ENCODE measurements at places on chromosomes 6 and 20.

- no peak for DNase-seq
Measured at GRCh38 chr6:75498862-75499261, 5.3 kb upstream of the FILIP1 start.

DNA sequence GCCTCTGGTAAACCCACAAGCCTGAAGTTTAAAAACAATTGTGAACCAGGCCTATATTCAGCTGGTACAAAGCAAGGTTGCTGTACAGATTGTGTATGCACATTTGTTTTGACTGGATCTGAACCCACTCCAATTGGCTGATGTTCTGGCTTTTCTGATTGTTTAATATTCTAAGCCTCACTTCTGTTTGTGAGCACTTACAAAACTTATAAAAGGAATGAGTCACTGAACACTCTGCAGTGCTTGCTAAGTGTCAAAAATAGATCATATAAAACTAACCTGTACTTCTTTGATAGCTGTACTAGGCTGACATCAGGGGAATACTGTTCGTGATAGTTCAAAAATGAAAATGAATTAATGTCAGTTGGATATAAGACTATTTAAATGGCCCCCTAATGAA, 12.1 kb downstream of the COL21A1 start:
- no peak for DNase-seq

GRCh38 chr6:16430391-16431089, 192.2 kb downstream of the GMPR start:
- no peak for DNase-seq

DNA sequence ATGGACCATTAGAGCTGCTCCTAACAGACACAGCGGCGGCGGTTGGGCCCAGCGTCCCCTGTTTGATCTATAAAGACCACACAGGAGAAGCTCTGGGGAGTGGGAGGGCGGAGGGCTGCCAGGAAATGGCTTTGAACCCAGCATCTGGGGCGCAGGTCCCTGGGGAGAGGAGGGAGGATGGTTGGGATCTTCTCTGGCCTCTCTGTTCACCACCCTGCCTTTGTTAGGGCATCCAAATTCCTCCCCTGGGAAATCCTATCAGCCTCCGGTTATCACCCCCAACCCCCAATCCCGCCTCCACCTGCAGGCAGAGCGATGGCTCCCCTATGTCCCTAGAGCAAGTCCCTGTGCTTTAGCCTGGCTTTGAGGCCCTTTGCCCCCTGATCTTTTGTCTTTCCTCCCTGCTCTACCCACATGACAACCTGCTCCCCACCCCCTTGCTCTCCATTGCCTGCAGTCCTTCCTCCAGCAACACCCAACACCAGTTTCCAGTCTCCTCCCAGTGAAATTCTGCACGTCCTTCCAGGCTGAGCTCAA, 7.1 kb downstream of the XKR7 start:
- DNase-seq: no peak

- DNase-seq: no peak
Measured at GRCh38 chr6:33904050-33904746, 100.4 kb upstream of the MLN start.

DNA sequence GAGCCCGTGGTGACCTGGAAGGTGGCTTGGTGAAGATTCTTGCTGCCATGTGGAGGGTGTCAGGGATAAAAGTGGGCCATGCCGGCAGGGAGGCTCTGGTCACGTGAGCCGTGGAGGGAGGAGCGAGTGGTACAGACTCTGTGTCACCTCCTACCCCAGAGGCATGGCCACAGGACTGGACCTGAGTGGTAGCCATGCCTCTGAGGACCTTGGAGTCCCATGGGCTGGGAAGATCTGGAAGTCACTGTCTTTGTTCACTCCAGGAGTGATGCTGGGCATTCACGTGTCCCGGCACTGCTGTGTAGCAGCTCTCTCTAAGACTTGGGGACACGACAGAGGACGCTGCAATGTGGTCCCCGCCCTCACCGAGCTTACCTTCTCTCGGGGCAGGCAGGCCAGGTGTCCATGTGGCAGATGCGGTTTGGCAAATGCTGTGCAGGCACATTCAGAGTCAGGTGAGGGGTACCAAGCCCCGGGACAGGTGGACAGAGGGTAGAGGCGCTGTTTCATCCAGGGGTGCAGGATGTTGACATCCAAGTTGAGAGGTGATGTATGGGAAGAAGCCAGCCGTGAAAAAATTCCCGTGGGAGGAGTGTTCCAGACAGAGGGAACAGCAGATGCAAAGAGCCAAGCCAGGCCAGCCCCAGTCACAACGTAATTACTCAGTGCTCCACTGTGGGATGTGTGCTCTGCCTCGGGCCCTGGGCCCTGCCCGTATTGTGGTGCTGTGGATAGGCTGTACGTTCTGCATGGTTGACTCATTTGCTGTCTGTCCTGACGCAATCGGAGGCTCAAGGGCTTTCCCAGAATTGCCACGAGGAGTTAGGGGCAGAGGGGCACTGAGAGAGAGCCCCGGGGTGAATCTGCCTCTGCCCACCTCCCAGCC, 307.8 kb downstream of the TAF4 start:
- DNase-seq: no peak

- no peak for DNase-seq
Measured at GRCh38 chr6:144710207-144710606, 425.1 kb downstream of the UTRN start.

DNA sequence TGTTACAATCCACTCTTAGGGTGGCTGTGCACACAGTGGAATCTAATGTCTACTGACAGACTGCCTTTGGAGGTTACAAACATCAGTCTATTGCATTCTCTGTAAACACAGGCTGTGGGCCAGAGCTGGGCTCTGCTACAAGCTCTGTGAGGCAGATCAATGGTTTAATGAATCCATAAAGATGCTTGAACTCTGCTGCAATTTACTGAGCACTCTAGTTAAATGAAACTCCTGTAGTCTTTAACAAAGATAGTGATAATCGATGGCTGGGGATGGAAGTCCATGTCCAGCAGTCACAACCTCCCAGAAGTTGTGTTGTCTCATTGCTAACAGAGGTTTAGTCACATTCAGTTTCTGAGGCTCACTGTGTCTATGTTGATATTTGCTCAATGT, 50.5 kb downstream of the SOBP start:
- DNase-seq: no peak

GRCh38 chr6:25180630-25181349, 98.4 kb upstream of the CARMIL1 start:
- DNase-seq: no peak

- no peak for DNase-seq
Measured at GRCh38 chr6:42352856-42353564, 98.7 kb downstream of the TRERF1 start.

DNA sequence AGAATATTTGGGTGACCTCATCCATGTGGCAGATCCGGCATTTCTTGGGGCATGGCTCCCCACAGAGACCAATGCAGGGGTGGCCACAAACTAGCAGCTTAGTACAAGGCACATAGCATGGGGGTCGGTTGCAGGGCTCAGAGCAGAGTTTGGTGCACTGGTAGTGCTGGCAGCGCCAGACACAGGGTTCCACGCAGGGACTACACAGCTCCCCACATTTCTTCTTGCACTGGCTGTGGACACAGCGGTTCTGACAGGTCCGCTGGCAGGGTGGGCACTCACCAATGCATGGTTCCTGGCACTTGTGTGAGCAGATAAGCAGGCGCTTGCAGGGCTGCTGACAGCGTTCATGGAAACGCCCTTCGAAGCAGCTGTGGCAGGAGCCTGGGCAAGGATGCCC, 29.1 kb downstream of the DDX27 start:
- no peak for DNase-seq

- no peak for DNase-seq
Measured at GRCh38 chr20:32316667-32317066, 39.2 kb downstream of the KIF3B start.

DNA sequence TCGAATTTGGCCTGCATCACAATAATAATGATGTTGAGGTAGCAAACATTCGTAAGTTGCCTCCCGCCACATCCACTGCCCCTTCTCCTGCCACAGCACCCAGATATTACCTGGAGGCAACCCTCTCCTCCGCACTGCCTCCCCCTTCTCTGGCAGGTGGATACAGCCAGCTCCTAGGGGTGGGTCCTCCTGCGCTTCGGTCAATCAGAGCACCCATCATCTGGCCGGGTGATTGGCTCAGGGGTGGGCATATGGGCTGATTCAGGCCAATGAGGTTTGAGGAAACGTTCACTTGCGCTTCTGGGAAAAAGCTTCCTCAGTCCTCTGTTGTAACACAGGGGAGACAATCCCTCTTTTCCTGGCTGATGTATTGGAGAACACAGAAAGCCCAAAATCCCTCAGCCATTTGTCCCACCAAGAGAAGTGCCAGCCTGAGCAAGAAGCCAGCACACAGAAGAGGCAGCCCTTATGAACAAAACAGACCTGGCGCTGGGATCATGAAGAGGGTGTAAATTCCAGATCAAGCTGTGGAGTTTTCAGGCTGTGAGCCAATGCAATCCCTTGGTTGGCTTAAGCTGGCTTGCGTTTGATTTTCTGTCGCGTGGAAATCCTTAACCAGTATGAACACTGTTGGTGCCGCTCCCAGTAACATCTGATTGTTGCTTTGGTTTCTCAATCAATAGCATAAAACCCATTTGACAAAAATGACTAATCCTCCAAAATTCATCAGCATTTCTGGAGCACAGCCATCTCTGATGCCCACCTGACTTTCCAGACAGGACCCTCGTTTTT, 82.2 kb downstream of the PRDM1 start:
- DNase-seq: no peak

DNA sequence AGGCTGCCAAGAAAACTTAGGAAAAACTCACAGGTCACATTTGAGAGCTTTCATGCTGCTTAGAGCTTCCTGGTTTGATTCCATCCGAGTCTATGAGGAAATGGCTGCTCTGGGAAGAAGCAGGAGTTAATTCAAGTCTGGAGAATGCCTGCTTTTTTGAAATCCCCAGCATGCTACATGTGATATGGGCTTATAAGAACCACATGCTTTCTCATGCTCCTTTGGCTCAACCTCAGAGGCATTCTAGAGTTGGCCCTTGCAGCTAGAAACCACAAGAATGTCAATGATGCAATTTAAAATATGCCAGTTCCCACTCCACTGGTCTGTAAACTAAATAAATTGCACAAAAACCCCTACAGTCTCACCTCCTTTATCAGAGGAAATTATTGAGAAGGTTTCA, 142.9 kb upstream of the OLIG3 start:
- DNase-seq: no peak

DNA sequence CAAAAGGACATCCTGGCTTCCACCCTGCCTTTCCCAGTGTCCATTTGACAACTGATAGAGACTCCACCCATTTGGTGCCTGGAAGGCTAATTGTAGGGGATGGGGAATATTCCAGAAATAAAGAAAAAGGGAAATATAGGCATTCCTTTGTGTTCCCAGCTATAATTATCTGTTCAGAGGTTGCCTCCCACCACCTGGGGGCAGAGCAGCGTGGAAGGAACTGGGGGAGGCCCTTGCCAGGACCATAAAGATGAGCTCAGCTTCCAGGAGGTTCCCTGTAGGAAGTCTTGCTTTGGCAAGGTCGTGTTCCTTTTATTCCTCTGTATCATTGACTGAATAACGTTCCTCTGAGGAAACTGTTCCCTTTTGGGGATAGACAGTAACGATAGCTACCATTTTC, 214.7 kb downstream of the TFAP2C start:
- DNase-seq: no peak

DNA sequence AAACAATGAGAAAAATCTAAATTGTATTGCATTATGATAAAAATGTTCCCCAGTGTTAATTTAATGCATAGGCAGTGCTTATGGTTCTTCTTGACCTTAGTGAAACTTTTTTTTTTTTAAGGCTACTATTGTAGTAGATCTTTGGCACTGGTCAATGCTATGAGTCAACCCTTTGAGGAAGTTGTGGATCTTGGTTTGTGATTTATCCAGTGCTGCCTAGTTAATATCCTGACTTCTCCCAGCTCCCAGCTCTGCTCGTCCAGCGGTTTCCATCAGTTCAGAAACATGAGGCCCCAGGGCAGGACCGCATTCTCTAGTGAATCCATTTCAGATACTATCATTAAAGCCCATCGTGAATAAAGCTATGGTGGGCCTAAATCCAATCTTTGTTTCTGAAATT, 364.5 kb upstream of the JARID2 start:
- no peak for DNase-seq

- DNase-seq: no peak
Measured at GRCh38 chr20:37301558-37301957, 12.1 kb downstream of the MANBAL start.

- DNase-seq: no peak
Measured at GRCh38 chr6:30074331-30075093, 1.1 kb downstream of the RNF39 start.

DNA sequence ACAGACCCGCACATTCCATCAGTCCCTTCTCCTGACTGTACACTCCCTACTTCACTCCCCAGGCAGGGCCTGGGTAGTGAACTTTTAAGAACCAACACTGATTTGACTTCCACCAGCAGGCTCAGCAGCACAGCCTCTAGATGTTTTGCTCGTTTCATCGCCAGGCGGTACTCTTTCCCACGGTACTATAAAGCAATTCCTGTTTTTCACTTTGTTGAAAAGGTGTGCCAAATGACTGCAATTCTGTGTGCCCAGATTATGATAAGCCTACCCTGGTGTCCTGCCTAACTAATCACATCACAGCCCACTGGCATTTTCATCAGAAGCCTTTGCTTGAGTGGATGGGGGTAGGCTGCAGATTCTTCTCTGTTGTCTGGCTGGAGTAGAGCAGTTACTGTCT, 12.9 kb upstream of the WTAP start:
- no peak for DNase-seq

DNA sequence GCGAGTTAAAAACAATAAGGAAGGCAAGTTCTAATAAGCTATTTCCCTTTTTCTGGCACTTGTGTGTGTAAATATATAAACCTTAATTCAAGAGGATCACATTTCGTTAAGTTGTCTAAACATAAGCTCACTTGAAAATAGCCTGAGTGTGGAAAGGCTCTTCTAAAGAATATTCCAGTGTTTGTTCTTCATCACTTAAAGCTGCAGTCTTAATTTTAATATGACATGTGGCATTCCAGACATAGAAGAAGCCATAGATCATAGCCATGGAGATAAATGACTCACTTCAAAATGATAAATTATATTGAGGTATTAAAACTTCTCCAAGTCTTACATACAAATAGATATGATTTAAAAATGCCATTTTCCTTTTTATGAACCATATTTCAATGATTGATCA, 42.1 kb downstream of the IYD start:
- no peak for DNase-seq

DNA sequence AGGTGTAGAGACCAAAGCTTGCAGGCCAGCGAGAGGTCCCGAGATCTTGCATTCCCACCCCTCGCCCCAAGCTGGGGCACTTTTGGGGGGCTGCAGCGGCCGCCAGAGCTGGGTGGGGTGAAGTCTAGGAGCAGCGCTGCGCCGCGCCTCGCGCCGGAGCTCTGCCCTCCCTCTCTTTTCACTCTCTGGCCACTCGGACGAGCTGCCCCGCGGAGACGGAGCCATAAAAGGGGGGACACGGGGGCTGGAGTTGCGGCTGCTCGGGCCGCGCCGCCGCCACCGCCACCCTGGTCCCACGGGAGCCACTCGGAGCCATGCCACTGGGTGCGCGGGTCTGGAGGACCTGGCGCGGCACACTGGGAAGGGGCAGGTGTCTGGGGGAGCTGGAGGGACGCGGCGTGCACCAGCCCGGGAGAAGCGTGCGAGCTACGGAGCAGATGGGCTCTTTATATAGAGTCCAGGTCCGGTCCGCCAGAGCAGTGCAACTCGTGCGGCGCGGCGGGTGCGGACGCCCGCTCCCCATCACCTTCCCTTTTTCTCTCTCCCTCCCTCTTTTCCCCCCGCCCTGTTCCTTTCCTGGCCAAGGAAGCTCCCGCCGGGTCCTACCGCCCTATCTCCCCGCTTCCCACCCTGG, 687 bp upstream of the HTR1B start:
- DNase-seq: no peak

Data from NCI-H1105 (cell line).